Fibroblast of the aortic adventitia (primary cell): ENCODE measurements at places on chromosomes 3 and 15. TPM values are rescaled to one million over a fixed set of nuclear protein-coding genes. Genes with fewer than 3 reads are reported as not detected.

DNA sequence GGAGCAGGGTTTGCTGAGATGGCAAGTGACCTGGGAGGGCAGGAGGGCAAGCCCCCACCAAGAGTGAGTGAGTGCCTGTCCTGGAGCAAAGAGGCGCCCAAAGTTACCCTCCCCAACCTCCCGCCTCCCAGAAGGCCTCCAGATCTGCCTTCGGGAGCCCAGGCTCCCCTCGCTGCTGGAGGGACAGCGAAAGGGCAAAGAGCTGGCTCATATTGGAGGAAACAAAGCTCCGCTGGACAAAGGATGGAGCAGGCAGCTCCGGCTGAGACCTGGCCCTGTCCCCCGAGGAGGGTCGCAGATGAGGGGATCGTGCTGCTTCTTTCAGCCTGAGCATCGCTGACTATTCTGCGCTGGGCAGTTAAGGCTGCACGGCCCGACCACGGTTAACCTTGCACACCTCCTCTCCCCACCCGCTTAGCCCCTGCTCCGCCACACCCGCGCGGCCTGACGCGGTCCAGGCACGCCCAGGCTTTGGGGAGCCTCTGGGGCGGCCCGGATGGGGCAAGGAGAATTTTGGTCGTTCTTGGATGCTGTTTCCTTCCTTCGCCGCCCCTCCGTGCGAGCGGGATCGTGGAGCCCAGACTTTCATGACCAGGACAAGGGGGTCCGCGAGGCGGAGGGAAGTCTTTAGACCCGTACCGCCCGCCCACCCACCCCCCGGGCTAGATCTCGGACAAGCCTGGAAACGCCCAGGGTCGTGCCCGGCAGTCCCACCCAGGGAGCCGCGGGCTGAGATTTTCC lies 651 bp downstream of the PLCD1 start:
- DNase-seq, result no peak

JMJD7 gene
- 3.1 and 6.3 TPM in 2 replicates for total RNA-seq

SCN11A gene
- total RNA-seq, result under 0.01 and 0.25 TPM in 2 replicates

IL5RA gene
- total RNA-seq, result 0.08 TPM in 1 of 2 replicates, not detected in the other

- peak; percentile 66 for DNase-seq
These were observed 31.9 kb upstream of the ATP13A3 start for GRCh38 chr3:194518652-194519051.

HCN4 gene
- not detected in 2 replicates for total RNA-seq

ALCAM gene
- total RNA-seq, result 91.2 and 203 TPM in 2 replicates

GRCh38 chr3:94293793-94294195 lies 230.9 kb downstream of the NSUN3 start:
- DNase-seq, result no peak

TMC3 gene
- under 0.01 TPM in 1 of 2 replicates, not detected in the other for total RNA-seq

DNA sequence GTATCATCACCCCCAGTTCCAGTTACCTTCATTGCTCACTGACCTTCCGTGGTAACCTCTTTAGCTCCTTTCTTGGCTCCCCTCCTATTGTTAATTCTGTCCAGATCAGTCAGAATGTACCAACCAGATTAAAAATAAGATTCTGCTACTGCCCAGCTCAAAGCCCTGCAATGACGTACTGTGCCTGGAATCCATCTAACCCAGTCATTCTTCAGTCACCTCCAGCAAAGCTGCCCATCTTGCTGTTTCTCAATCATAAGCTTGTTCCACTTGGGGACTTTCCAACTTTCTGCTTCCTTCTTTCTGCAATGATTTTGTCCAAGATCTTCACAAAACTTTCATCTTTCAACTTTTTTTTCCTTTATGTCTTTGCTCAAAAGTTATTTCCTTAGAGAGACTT lies 512.0 kb upstream of the ZNF385D start:
- DNase-seq, result peak; percentile 64

GRCh38 chr3:109685084-109686079 lies 348.0 kb upstream of the DPPA4 start:
- DNase-seq, result peak; percentile 99

DNA sequence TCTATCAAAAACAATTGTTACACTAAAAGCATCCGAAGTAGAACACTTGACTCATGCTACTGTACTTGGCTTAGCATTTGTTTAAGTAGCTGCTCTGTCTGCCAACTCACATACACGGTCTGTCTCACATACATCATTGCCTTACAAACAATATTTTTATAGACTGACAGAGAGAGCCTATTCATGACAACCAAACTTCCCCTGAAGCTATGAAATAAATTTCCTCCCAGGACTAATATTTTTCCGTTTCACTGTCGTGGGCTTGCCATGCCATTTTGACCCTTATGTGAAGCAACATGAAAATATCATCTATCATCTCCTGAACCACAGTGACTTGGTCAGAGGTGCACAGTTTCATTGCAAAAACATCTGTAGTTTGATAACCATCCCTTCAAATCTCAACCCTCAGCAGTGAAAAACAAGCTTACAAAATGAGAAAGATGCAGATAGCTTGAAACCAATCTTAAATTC lies 66.5 kb upstream of the PYGO1 start:
- DNase-seq, result peak; percentile 39

DNA sequence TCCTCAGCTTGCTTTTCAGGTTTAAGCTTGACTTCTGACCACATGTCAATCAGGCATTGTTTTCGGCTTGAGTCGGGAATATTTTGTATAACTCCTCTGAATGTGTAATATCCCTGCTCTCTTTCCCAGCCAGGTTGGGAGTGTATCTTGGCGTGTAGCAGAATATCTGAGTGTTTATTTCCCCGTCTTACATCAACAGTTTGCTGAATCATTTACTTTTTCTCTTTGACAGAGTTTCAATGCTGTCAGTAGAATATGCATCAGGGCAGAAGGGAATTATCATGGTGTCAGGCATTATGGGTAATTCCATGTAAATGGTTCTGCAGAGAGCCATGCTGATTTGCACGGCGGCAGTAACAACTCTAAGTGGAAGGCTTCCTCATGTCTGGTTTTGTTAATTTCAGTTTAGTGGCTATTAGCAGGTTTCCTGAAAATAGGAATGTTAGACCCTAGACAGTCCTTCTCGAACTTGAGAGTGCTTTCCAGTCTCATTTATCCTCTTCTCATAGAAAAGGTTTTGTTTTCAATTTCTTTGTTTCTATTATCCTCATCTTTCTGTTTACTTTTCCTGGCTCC lies 566.3 kb downstream of the AGBL1 start:
- no peak for DNase-seq

- DNase-seq, result no peak
These were observed 457.5 kb downstream of the EDEM1 start for GRCh38 chr3:5644773-5645670.

HACL1 gene
- total RNA-seq, result 32.4 and 48.9 TPM in 2 replicates

DNA sequence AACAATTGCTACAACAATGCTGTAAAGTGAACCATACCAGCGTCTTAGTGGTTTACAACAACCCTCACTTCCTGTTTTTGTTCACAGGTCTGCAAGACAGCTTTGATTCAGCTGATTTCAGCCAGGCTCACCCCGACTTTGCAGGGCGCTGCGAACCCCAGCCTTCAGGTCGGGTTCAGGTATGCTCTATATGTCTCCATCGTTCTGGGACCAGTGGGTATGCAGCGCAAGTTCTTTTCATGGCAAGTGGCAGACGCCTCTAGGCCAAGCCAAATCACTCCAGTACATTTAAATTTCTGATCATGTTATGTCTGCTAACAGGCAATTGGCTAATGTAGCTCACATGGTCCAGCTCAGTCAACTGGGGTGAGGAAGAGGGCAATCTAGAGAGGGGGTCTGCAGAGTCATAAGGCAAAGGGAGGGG lies 52.4 kb upstream of the RGMA start:
- DNase-seq, result no peak

- DNase-seq, result peak; percentile 94
These were observed 336.2 kb downstream of the ERC2 start for GRCh38 chr3:56131974-56132590.

GRCh38 chr3:134087060-134087974 lies 57.6 kb upstream of the SLCO2A1 start:
- no peak for DNase-seq

- peak; percentile 0 for DNase-seq
These were observed 222.3 kb downstream of the ZMAT3 start for GRCh38 chr3:178849199-178849910.

- DNase-seq, result no peak
These were observed 31.7 kb upstream of the IP6K2 start for GRCh38 chr3:48748754-48749153.

DNA sequence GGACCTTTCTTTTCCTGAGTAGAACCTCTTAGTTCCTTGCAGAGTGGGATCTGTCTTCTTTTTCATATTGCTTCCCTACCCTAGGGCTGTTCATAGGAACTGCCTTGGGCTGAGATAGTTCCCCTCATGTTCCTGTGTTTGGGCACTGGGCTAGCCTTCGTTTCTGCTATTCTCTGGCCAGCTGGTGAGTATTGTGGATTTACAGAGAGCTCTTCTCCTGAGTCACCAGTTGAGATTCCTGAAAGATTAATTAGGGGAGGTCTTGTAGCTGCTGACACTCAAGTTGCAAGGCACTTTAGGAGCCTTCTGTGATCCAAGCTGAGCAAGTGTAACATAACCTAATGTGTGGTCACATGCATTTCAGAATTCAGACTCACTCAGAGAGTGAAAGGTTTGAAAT lies 30.7 kb downstream of the CHD2 start:
- peak; percentile 65 for DNase-seq

SQOR gene
- 79.5 and 101 TPM in 2 replicates for total RNA-seq

GRCh38 chr15:83108266-83109219 lies 1.1 kb downstream of the TM6SF1 start:
- peak; percentile 23 for DNase-seq

- DNase-seq, result peak; percentile 64
These were observed 7.2 kb downstream of the KLHL6 start for GRCh38 chr3:183548262-183548769.

RTP2 gene
- total RNA-seq, result not detected in 2 replicates

DNA sequence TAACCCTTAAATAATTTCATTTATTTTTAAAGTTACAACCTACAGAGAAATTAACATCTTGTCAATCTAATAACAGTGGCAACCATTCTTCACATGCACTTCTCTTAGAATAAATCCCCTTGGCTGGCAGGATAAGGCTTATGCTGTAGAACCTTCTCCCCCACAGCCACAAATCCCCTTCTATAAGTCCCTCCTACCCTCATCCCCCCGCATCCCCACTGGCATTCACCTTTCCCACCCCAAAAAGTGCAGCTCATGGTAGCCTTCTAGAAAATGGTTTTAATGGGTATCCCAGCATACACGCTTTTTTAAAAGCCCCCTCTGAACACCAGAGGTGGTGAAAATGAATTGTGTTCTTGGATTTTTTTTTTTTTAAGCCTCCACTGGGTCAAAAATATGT lies 49.2 kb downstream of the CAPN7 start:
- no peak for DNase-seq

GRCh38 chr3:137105277-137105977 lies 147.6 kb downstream of the IL20RB start:
- DNase-seq, result peak; percentile 76

DOCK3 gene
- total RNA-seq, result 0.36 and 0.41 TPM in 2 replicates

GRCh38 chr3:138898301-138898700 lies 48.6 kb downstream of the FOXL2 start:
- peak; percentile 94 for DNase-seq

- DNase-seq, result no peak
These were observed 233.7 kb downstream of the OCA2 start for GRCh38 chr15:27865323-27865922.

CHRM5 gene
- not detected in 2 replicates for total RNA-seq

DNA sequence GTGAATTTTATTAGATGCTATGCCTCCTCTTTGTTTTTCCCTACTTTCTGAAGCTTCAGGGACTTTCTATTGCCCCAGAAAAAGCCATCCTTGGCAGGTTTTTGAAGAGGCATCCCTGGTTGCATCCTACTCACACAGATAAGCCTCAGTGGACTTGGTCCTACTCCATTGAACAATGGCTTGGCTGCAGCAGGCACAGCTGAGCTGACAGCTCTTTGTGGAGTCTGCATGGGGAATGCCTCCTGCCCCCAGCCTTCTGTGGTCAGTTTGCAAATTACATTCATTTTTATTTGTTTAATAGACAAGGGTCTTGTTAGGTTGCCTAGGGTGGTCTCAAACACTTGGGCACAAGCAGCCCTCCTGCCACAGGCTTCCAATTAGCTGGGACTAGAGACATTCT lies 69.7 kb downstream of the NPAP1 start:
- no peak for DNase-seq

GRCh38 chr3:37967260-37967881 lies 23.2 kb upstream of the VILL start:
- peak; percentile 72 for DNase-seq

GRCh38 chr3:107268469-107268868 lies 108.8 kb upstream of the CCDC54 start:
- no peak for DNase-seq

CAMP gene
- not detected in 2 replicates for total RNA-seq

CPEB1 gene
- 25.5 and 40.9 TPM in 2 replicates for total RNA-seq

- DNase-seq, result no peak
These were observed 24.1 kb upstream of the BBX start for GRCh38 chr3:107498646-107499045.

MUC20 gene
- 0.63 and 4.5 TPM in 2 replicates for total RNA-seq

DUOXA2 gene
- total RNA-seq, result not detected in 2 replicates

FAM81A gene
- total RNA-seq, result 0.81 and 2.6 TPM in 2 replicates

DNA sequence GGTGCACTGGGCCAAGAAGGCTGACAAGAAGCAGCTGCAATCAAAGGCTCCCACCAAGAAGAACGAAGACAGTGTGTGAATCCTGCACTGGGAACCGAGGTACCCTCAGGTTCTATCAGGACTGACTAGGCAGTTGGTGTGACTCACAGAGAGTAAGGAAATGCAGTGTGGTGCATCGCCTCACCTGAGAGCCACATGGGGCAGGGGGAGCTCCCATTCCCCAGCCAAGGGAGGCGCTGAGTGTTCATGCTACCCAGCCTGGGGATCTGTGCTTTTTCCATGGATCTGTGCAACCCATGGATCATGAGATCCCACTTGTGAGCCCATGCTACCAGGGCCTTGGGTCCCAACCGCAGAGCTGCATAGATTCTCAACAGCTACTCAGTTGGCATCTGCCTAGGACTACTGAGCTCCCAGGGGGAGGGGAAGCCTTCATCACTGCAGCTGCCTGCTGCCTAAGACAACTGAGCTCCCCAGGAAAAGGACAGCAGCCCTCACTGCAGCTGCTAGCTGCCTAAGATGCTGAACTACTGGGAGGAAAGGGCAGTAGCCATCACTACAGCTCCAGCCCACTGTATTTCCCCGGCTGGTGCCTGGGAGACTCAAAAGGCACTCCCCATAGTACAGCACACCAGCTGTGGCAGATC lies 6.9 kb upstream of the PLSCR2 start:
- no peak for DNase-seq

GRCh38 chr3:144585408-144585807 lies 613.8 kb downstream of the DIPK2A start:
- DNase-seq, result no peak

SYNPR gene
- total RNA-seq, result not detected in 2 replicates

C3orf49 gene
- not detected in 2 replicates for total RNA-seq

EHHADH gene
- total RNA-seq, result 4.3 and 11.7 TPM in 2 replicates

GRCh38 chr3:29141197-29141917 lies 139.5 kb upstream of the RBMS3 start:
- peak; percentile 46 for DNase-seq

- no peak for DNase-seq
These were observed 9.7 kb downstream of the TIMP4 start for GRCh38 chr3:12149029-12149428.

SEMA3B gene
- total RNA-seq, result 9.7 and 110 TPM in 2 replicates
